ENCODE measurements at places on chromosomes 2 and 18. TPM values are rescaled to one million over a fixed set of nuclear protein-coding genes. Genes with fewer than 3 reads are reported as not detected.

The B4GALT6 gene
- total RNA-seq, result 28.7 TPM

The CTAGE1 gene
- not detected for total RNA-seq

The KCNIP3 gene
- total RNA-seq, result 5.1 TPM

The SRD5A2 gene
- total RNA-seq, result 0.17 TPM

The NDUFAF7 gene
- total RNA-seq, result 13.5 TPM

The CTIF gene
- 24.3 TPM for total RNA-seq

The PCBP1 gene
- total RNA-seq, result 144 TPM

The CPO gene
- not detected for total RNA-seq

DNA sequence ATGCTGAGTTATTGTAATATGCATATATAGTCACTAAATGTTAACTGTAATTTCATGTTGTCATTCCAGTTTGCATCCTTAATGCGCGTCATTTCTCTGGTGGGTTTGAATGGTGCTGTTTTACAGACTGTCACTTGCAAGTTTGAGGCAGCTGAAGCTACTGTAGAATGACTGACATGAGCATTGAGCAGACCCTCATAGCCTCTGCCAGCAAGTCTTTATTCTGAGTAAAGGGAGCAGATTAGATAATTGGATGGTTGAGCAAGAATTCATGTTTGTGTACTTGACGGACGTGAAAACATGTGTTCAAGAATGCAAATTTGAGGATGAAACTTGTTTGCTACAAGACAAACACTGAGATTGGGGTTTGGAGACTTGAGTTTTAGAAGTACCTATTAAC, 854.8 kb upstream of the KLHL29 start:
- DNase-seq, result no peak

DNA sequence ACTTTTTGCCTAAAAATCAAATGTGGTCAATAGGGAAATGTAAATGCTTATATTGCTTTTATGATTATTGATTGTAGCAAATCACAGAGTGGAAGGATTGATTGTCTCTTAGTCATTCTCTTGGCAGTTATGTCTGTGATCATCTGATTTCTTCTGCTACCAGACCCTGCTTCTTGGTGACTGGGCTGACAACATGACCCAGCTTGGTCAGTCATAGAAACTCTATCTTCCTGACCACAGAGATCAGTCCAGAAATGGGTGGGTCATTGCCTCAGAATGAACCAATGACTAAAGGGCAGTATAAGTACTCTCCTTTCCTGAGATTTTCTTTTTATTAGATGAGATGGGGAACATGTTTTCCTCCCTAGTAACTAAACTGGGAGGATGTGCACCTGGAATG, 87.6 kb downstream of the MAIP1 start:
- no peak for DNase-seq

DNA sequence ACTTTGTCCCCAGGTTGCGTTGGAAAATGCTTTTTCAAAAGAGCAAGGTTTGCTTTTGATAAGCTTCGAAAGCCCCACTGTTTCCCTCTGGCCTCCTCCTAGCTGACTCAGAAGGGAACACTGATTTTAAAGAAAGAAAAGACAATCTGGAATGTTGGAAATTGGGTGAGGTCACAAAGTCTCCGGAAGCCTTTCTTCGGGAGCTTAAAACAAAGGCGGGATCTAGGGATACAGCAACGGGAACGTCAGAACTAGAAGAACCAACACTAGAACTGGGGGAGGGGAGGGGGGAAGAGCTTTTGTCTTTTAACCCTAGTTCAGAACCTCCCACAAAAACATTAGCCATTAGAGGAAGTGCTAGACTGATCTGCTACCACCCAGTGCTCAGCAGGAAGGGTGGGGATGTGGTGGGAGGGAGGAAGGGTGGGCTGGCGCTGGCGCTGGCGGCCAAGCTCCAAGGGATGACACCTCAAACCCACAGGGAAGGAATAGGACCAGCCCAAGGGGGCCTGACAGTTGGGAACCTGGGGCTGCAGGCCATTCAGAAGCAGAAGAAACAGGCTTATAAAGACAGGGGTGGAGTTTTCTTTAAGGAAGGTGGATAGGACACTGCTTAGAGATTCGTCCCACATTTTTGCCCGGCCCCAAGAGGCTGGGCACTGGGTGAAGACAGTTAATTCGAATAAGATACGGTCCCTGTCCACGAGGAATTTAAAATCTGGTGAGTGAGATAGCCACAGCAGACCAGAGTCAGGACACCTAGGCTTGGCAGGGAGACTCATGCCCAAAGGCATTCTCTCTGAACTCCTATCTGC, 1.7 kb downstream of the TMSB10 start:
- DNase-seq, result no peak

- no peak for DNase-seq
These were observed 410.9 kb upstream of the TCF4 start for GRCh38 chr18:55998801-55999385.

DNA sequence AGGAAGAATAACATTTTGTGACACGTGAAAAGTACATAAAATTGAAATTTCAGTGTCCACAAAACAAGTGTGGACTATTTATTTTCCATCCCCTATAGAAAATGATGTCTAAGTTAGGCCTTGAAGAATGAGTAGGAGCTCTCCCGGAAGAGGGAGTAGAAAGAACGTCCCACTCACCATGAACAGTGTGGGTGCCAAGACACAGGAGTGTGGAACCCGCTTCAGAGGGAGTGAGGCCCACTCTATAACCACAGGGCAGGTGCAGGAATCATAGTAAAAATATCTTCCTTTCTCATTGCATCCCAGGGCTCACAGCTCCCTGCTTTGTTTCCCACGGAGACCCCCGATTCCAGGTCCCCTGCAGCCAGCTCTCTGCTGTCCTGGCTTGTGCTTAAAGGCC, 5.2 kb downstream of the KCNF1 start:
- DNase-seq, result no peak

DNA sequence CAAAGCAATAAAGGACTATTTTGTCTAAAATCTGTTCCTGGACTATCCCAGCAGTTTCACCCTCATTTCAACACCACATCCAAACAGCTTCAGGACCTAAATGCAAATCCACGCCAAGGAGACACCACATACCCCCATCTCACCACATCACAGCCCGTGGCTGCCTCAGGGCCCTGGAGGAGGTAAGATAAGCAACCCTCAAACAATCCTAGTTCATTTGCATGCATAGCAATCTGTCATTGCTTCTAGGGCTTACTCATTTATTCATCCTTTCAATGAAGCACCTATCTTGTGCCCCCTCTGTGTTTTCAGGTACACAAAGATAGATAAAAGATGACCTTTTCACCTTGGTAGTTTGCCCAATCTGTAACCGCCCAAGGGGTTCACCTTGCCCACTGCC, 86.5 kb downstream of the VSNL1 start:
- DNase-seq, result no peak
